ENCODE measurements at places on chromosomes 13 and 19. TPM values are rescaled to one million over a fixed set of nuclear protein-coding genes. Genes with fewer than 3 reads are reported as not detected.

DNA sequence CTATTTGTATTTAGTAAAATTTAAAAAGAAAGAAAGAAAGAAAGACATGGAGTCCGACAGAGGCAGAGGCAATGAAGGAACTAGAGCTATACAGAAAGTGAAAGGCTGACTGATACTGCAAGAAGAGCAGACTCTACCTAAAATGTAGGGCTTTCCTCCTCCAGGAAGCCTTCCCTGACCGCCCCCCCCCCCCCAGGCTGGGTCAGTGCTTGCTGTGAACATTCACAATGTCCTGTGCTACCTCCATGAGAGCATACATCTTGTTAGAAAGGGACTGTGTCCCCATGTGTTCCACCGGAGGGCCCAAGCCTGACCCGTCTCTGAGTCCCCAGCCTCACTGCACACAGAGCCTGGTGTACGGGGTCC, 5.7 kb upstream of the CA11 start:
- DNase-seq = no peak

GRCh38 chr13:94956417-94957110, 244.2 kb upstream of the SOX21 start:
- no peak for DNase-seq

- DNase-seq = no peak
Observed at GRCh38 chr13:23703246-23703860, 133.1 kb downstream of the TNFRSF19 start.

SDHAF1 gene
- 44.7 TPM for total RNA-seq

Measured in Daoy (cell line).